Suppressor macrophage treated with lipopolysaccharide for 4 hours (primary cell): ENCODE measurements at places on chromosomes 1 and 21.
A peak's percentile ranks its signal among the peaks of the same experiment; 100 is the strongest.

DNA sequence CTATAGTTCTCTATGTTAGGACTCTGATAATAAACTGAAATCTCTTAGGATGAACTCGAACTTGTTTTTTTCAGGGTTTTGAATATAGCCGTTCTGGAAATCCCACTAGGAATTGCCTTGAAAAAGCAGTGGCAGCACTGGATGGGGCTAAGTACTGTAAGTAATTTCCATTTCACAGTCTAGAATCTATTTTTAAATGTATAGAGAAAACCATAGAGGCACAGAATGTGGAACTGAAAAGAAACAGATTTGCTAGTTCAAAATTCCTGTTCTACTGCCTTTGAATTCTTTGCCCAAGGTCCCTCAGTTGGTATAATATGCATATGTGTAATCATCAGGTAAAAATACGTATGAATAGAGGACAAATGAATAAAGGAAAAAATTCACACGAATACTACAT lies 4.8 kb downstream of the CTH start:
- DNase-seq: no peak

DNA sequence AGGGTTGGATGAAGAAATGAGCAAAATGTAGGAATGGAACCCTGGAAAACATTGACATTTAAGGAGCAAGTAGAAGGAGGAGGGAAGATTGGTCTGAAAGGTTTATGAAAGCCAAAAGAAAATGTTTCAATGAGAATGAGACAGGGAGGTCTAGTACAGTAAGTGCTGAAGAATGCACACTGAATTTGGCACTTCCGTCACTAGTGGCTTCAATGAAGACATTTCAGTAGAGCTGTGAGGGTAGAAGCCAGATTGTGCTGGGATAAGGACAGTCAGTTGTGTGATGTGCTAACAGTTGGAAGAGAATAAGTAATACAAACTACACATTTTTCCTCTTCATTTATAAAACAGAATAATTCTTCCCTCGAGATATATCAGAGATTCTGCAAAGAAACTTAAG lies 17.1 kb downstream of the THEM4 start:
- DNase-seq: no peak

GRCh38 chr21:44711327-44712202 lies at the start of gene TSPEAR:
TSS of gene TSPEAR (minus strand) at chr21:44711572. CDS start at chr21:44711514, 58 bp downstream.
- DNase-seq: no peak

DNA sequence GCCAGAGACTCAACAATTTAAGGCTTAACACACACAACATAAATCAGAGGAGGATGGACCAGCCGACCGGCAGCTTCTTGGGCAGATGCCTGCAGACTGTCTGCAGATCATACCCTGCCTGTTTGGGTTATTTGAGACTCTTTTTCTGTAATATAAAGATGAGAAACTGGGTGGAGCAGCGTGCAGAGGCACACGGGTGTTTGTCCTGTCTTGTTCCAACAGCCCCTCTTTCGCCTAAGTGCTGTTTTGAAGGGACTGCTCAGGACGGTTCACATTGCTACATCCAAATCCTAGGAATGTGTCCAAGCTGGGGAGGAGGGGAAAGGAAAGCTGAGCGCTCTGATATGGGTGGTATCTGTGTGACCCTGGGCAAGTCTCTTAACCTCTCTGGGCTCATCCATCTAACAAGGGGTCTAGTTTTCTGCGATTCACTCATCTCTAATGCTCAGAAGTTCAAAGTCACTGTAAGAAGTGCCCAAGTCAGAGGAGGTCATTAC lies 149.9 kb downstream of the CLIC6 start:
- no peak for DNase-seq

GRCh38 chr21:35086357-35086756 lies 37.3 kb upstream of the RUNX1 start:
- DNase-seq: peak; percentile 39

DNA sequence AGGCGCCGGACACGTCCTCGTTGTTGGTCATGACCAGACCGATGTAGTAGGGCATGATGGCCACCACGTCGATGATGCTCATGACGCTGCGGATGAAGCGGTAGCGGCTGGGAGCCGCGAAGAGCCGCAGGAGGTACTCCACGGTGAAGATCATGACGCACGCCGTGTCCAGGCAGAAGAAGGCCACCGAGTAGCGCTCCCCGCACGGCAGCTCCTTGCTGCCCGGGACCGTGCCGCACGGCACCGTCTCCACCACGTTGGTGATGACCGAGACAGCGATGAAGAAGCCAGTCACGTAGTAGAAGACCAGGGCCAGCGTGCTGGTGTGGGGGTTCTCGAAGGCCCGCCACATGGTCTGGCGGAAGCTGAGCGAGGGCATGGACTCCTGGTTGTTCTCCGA lies 7.6 kb downstream of the KCND3 start:
- no peak for DNase-seq

GRCh38 chr1:234188454-234188792 lies 184.8 kb upstream of the COA6 start:
- DNase-seq: no peak

DNA sequence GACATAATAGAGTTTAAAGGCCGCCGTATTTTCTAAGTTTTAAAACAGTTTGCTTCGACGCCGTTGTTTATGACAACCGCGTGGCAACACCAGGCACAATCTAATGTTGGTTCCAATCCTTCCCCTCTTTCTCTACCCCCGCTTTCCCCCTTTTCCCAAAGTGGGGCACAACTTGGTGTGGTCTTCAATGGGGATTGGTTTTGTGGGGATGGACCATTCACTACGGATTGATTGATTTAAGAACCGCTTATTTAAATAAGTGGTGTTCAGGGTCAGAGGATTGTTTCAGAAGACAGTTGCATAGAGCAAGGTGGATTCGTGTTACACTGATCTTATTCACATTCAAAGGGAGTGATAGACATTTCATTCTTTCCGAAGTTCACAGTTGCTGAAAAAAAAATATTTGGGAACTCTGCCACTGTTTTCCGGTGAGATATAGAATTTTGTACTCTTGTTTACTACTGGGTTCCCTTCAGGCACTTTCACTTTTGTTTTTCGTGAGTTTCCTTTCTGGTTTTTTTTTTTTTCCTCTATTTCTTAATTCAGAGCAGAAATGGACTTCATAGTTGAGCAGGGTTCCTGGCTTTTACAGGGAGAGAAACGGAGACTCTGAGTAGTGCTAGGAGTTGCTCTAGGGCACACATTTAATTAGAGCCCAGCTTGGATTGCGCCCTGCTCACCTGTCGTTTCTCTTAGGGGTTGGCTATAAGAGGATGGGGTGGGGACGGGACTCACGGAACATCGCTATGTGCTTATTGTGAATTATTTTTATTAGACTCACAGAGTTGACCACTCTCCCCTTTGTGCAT lies 79.6 kb upstream of the AK4 start:
- peak; percentile 84 for DNase-seq

DNA sequence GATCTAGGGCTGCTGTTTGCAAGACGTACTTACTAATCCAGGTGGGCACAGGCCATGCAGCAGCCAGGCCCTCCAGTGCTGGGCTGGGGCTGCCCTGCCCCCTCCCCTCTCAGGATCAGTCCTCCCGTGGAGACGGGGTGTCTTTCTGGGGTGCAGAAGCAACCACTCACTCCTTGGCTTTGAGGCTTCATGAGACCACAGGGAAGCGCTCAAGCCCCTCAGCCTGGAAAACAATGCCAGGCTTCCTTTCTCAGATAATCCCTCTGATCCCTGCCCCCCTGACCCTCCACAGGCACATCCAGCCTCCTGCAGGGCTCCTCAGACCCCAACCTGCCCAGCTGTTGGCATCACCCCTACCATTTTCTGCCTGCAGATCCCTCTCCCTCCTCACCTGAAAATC lies 13.9 kb upstream of the C2CD2 start:
- DNase-seq: no peak

DNA sequence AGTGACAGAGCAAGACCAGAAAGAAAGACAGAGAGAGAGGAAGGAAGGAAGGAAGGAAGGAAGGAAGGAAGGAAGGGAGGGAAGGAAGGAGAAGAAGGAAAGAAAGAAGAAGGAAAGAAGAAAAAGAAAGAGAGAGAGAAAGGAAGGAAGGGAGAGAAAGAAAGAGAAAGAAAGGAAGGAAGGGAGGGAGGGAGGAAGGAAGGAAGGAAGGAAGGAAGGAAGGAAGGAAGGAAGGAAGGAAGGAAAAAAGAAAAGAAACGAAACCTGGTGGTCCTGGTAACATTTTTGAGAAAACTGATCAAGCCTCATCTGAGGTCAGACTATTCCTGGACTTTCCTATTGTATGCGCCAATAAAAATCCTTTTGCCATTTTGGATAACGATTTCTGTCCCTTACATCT lies 8.2 kb upstream of the CTTNBP2NL start:
- no peak for DNase-seq

- DNase-seq: no peak
Observed at GRCh38 chr1:157975228-157975950, 18.1 kb upstream of the KIRREL1 start.

DNA sequence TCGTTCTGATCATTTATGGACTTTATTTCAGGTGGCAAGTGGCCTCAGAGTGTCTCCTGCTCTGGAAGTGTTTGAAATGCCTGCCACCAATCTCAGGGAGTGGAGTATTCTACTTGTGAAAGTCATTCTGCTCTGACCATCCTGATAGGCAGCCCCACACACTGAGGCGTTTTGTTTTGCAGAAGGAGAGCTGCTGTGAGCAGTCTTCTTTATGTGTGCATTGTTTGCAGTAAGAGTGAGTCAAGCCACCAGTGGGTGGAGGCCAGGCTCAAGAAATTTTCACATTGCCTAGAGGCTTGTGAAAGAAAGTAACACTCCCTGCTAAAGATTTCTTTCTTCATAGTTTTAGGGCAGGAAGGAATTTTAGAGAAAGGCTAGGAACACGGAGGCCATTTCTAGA lies 204.4 kb downstream of the SLC35F3 start:
- DNase-seq: no peak

GRCh38 chr1:94514095-94514727 lies 27.3 kb downstream of the F3 start:
- DNase-seq: peak; percentile 53

DNA sequence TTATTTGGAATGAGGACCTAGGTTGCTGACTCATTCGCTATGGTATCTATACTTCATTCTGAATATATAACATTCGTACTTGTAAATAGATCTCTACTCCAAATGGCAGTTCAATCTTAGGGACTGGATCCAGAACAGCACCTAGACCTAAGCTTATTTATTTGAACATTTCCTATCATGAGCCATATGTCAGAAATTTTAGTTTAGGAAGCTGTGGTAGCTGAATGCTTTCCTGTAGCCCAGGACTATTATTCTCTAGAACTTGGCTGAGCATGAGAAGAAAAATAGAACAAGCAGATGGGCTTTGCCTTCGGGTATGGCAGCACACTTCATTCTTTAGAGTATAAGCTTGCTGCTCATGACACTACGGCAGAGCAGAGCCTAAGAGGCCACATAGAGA lies 1114.4 kb upstream of the B3GALT2 start:
- no peak for DNase-seq

DNA sequence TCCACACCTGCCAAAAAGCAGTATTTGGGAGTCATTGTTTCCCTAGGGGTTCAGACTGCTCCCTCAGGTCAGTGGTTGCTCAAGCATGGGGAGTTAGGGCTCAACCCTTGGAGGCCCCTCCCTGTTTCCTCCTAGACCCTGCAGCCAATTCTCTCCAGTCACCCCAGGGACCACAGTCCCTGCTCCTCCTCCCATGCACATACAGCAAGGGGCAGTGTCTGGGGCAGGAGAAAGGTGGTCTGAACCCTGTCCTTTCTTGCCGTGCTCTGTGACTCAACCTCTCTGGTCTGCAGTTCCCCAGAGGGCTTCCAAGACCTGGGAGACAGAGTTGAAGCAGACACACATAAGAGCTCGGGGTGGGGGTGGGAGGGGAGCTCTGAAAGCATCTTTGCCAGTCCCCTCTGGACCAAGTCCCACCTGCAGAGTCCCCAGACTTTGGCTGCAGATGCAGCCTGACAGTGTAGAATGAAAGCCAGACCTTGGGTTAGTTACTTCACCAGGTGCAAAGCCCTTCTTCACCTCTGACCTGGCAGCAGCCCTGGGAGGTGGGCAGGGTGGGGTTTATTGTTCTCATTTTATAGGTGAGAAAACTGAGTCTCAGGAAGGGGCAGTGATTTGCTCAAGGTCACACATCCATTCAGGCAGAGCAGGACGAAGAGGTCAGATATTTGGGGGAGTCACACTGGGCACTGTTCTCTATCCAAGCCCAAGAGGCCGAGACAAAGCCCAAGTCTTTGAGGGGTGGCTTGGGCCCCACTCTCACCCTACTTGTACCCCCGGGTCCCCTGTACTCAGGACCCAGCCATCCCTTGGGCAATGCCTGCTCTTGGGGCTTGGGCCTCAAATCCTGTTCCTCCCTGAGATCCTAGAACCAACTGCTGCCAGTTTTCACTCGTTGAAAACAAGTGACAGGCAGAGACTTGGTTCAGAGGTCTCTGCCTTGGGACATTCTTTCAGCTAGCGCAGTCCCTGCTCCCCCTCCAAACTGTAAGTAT lies 748 bp downstream of the PDZK1IP1 start:
- no peak for DNase-seq

DNA sequence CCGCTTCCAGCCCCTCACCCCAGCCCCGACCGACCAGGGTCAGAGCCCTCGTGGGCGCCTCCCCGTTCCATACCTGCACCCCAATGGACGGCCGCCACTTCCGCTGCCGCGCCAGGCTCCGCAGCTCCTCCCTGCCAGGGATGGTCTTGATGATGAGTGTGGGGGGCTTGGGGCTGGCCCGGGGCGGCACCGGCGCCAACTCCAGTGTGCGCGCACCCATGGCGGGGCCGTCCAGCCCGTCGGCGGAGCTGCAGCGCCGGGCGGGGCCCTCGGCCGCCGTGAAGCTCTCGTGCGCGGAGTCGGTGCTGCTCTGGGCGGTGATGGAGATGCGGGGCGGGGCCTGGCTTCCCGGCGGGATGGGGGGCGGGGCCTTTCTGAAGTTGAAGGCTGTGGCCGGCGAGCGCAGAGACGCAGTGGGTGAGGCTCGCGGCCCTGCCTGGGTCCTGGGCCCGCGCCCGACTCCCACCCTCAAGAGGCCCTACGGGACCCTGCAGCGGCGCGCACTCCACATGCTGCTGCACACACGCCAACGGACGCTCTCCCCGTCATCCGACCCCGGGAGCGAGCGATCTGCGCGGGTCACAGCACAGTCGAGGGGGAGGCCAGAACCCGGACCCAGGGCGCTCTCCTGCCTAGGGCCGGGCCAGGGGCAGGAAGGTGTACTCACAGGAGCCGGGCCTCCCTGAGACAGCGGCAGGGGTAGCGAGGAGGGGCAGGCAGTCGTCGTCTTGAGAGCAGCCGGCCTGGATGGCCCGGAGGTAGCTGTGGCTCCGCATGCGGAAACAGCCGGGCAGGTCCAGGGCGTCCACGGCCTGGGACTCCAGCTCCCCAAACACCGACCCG lies 26.1 kb upstream of the SMIM12 start:
- DNase-seq: peak; percentile 17

DNA sequence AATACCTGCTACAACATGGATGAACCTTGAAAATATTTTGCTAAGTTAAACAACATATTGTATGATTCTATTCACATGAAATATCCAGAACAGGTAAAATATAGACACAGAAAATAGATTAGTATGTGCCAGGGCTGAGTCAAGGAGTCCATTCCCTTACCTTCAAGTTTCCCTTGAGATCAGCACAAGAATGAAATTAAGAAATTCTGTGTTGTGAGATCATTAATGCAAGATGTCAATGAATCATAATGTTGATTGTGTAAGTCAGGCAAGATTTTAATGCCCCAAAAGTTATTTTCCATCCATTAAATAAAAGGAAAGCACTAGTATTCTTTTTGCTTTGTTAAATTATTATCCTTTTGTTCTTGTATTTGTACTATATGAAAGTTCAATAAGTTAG lies 139.4 kb downstream of the MRPL39 start:
- peak; percentile 65 for DNase-seq
